Naive thymus-derived CD4-positive, alpha-beta T cell (primary cell): ENCODE measurements at places on chromosomes 12 and 14. TPM values are rescaled to one million over a fixed set of nuclear protein-coding genes. Genes with fewer than 3 reads are reported as not detected.

TMEM253 gene
- total RNA-seq = not detected

NR1H4 gene
- total RNA-seq = not detected

GRCh38 chr14:29216268-29217232 lies 450.0 kb downstream of the FOXG1 start:
- no peaks in the 10 kb centered on the region for H3K27me3 ChIP-seq
- H3K4me1 ChIP-seq = no peaks in the 10 kb centered on the region
- no peak overlapping the region for H3K27ac ChIP-seq
- no peak for DNase-seq

DNA sequence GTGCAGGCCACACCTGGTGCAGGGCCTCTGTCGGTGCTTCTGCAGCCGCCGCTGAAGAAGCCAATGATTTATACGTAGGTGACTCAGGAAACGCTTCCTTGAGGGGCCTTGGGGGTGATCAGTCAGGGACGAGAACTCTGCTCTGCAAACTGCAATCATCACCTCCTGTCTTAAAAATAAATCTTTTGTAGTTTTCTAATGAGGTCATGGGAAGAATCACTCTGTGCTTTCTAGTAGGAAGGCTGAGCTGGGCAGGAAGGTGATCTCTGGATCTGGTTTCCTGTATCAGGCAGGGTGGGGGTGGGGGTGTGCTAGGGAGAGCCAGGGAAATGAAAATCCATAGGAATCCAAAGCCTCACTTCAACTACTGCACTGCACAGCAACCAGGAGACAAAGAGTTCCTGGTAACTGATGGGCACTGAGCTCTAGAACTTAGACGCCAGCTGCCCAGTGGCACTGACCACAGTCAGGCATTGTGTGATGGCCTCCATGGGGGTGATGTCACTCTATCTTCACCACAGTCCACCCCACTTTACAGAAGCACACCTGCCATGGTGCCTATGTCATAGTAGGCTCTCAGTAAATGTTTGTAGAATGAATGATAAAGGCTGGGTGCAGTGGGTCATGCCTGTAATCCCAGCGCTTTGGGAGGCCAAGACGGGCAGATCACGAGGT lies 292.4 kb upstream of the PWP1 start:
- peak; percentile 56 for DNase-seq
- H3K27ac ChIP-seq = peak overlapping the region; percentile 5
- H3K4me1 ChIP-seq = peaks cover 47% of the 10 kb centered on the region
- no peaks in the 10 kb centered on the region for H3K27me3 ChIP-seq

GRCh38 chr12:105658389-105658788 lies 327.9 kb downstream of the C12orf75 start:
- H3K27me3 ChIP-seq = no peaks in the 10 kb centered on the region
- H3K4me3 ChIP-seq = no peak overlapping the region
- H3K4me1 ChIP-seq = no peaks in the 10 kb centered on the region
- H3K36me3 ChIP-seq = no peaks in the 10 kb centered on the region
- no peak for DNase-seq
- H3K27ac ChIP-seq = no peak overlapping the region

- no peak overlapping the region for H3K4me3 ChIP-seq
- DNase-seq = no peak
- no peaks in the 10 kb centered on the region for H3K27me3 ChIP-seq
- no peaks in the 10 kb centered on the region for H3K36me3 ChIP-seq
- H3K4me1 ChIP-seq = peaks cover 5% of the 10 kb centered on the region
Measured at GRCh38 chr12:12505544-12506495, 56.8 kb downstream of the DUSP16 start.

DNA sequence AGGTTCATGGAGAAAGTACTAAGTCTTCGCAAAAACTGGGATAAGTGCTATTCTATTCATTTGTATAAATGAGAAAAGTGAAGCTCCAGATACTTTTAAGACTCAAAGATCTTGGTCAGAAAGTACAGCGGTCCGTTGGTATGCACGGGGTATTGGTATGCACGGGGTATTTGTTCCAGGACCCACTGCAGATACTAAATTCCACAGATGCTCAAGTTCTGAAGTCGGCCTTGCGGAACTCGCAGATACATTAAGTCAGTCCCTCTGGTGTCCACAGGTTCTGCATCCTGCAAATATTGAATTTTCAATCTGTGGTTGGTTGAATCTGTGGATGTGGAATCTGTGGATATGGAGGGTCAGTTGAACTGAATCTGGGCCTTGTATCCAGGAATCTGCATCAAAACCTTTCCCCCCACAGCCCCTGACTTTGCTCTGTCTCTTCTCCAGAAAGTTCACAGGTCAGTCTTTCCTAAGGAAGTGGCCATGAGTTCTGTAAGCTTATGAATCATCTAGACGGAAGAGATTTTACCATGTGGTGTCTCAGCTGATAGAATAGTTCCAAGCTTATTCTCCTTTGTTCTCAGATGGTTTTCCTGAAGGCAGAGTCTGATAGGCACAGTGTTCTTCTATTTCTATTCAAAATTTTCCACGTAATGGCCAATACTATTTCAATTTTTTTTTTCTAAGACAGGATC lies 274.7 kb downstream of the NEDD1 start:
- H3K4me1 ChIP-seq = no peaks in the 10 kb centered on the region
- H3K4me3 ChIP-seq = no peak overlapping the region
- no peaks in the 10 kb centered on the region for H3K27me3 ChIP-seq
- H3K27ac ChIP-seq = no peak overlapping the region

DNA sequence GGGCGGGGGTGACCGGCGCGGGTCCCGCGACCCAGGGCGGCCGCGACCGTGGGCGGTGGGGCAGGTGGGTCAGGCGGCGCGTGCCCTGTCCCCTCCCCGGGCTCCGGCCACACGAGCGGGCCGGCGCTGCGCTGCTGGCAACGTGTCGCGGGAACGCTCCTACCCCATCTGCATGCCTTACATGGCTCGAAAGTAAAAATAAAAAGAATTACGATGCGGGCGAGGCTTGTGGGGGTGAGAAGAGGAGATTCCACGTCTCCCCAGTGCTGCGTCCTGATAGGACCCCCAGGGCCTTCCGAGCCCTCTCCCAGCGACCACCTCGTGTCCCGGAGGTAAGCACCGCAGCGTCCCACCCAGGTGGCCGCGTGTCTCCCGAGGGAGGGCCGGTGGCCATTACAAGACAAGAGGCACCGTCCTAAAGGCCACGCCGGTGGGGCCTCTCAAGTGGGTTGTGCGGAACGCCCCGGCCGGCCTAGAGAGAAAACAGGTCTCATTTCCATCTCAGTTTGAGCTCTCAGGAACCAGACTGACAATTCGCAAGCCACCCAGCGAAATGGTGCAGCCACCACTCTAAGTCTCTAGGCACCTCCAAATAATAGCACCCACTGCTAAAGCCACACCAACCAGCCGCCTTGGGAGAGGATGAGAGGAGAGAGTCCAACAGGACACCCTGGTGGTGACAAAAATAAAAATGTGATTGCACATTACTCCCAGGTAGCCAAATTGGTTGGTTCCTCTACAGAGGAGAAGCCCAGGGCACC lies 612 bp upstream of the FOXN3 start:
- H3K4me3 ChIP-seq = peak overlapping the region; percentile 68
- peaks cover 20% of the 10 kb centered on the region for H3K4me1 ChIP-seq
- H3K36me3 ChIP-seq = no peaks in the 10 kb centered on the region
- peak; percentile 54 for DNase-seq
- H3K27me3 ChIP-seq = no peaks in the 10 kb centered on the region

DNA sequence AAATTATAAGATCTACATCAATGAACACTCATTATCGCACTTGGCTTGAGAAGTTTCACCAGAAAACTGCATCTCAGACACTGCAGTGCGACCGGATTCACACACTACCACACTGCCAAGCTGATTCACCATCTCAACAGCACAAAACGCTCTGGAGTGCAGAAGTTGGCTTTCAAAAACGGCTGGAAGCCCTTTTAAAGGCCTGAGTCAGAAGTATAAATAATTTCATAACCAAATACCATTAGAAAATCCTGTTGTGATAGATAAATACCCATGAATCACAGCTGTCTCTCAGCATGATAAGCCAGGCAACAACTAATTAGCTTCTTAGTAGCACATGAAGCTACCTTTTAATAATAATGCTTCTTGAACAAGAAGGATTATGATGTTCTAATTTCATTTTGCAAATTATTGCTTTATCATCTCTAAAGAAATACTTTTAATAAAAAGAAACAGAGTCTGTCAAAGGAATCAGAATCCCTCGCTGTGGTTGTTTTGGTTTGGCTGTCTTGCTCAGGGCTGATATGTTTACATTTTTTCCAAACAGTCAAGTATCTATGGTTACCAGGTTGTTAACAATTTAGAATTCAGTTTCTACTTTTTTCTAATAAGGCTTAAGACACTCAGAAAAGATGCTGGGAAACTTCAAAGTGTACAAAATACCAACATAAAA lies 51.2 kb downstream of the SLC2A13 start:
- no peaks in the 10 kb centered on the region for H3K27me3 ChIP-seq
- H3K4me3 ChIP-seq = no peak overlapping the region
- no peak for DNase-seq
- H3K27ac ChIP-seq = no peak overlapping the region
- H3K4me1 ChIP-seq = no peaks in the 10 kb centered on the region

GRCh38 chr12:59403259-59403932 lies 192.4 kb upstream of the SLC16A7 start:
- H3K4me3 ChIP-seq = no peak overlapping the region
- no peaks in the 10 kb centered on the region for H3K27me3 ChIP-seq
- no peaks in the 10 kb centered on the region for H3K36me3 ChIP-seq
- peak; percentile 13 for DNase-seq

DNA sequence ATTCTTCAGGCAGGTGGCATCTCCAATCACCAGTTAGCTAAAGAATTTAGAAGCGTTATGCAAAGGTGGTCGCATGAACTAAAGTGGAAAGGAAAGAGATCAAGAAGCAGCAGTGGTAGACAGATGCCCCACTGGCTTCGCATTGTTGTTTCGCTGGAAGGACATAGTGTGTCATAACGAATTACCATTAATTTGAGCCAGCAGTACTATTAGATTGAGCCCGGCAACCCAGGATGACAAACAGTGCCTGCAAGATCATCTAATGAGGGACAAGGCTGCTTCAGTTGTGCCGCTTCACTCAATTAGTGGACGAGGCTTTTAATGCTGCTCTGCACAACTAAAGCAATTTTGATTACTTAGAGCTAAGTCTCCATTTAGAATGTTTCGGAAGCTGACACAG lies 274.5 kb upstream of the SOX5 start:
- no peaks in the 10 kb centered on the region for H3K4me1 ChIP-seq
- no peak overlapping the region for H3K4me3 ChIP-seq
- no peak overlapping the region for H3K27ac ChIP-seq
- no peaks in the 10 kb centered on the region for H3K36me3 ChIP-seq
- no peaks in the 10 kb centered on the region for H3K27me3 ChIP-seq

DNA sequence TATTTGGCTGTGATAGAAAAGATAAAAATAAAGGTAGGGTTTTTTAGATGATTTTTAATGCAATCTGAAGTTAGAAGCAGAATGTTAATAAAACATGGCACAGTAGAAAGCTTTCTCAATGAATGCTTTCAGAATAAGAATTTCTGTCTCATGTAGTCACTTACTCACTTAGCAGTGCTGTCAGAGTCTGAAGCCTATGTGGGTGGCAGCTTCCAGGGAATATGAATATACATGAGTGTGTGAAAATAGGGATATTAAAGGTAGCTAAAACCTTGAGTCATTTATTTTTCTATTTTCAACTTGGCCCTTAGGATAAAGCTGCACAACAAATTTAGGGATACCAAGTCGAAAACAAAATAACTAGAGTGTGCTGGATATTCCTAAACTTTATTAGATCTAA lies 427.9 kb downstream of the AEBP2 start:
- no peak for DNase-seq
- H3K4me3 ChIP-seq = no peak overlapping the region
- no peaks in the 10 kb centered on the region for H3K27me3 ChIP-seq
- no peak overlapping the region for H3K27ac ChIP-seq

DNA sequence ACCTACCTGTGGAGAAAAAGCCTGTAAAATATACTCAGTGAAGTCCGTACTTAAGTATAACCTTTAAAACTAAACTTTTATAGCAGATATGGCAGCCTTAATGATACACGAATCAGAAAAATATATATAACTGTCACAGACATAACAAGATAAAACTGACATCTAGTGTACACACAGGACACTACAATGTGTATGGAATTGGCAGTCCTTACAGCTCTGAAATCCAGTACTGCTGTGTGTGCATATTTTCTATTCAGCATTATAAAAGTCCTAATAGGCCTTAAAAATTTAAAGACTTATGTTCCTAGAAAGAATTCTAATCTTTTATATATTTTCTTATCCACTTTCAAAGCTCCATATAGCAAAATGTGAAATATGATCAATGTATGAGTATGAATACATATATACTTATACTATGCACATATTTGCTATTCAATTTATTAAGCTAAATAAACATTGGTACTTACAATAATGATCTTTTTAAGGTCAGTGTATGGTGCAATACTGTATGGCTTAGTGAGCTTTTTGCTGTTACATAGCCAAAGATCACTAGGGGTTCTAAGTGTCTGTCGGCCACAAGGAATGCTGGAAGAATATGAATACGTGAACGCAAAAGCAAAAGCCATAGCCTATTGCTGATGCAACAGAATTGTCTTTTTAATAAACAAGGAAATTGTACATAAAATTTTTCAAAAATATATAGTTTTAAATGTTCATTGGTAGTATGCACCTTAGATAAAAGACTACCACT lies 69.2 kb downstream of the C2CD5 start:
- no peaks in the 10 kb centered on the region for H3K4me1 ChIP-seq
- DNase-seq = no peak
- no peak overlapping the region for H3K27ac ChIP-seq
- no peak overlapping the region for H3K4me3 ChIP-seq
- no peaks in the 10 kb centered on the region for H3K27me3 ChIP-seq
- no peaks in the 10 kb centered on the region for H3K36me3 ChIP-seq

DNA sequence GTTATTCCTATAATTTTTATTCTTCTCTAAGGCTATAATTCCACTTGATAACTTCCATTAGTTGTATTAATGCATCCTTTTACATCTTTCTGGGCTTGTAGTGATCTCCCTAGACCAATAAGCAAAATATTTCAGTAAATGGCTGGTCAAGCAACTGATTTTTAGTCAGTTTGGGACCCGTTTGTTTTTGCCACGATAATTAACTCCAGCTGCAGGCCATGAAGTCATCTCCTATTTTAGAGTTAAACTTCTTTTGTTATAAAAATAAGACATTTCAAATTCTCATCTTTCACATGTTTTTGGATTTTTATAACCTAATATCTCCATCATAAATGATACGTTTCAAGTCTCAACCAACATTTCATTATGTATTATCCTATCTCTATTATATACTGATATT lies 49.4 kb downstream of the MAGOHB start:
- no peak for DNase-seq
- H3K4me3 ChIP-seq = no peak overlapping the region
- no peaks in the 10 kb centered on the region for H3K36me3 ChIP-seq
- H3K27me3 ChIP-seq = no peaks in the 10 kb centered on the region
- no peaks in the 10 kb centered on the region for H3K4me1 ChIP-seq
- H3K27ac ChIP-seq = no peak overlapping the region

DNA sequence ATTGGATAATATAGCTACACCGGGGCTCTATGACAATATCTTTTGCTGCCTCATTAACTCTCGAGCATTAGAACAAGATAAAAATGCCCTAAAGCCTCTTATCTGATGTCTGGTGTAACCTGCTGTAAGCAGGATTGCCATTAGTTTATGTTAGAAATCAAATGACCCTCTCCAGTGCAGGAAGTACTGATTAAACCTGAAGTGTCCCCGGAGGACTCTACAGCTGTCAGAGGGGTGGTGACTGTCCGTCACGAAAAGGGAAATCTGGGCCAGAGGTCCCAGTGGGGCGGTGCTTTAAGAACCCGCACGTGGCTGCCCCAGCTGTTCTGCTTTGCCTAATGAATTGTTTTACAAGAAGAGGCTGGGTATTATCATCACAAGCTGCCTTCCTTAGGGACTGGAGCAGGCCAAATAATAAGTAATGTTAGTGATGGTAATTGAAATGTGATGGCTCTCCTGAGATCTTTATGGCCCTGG lies 55.7 kb downstream of the LIN52 start:
- DNase-seq = no peak
- no peak overlapping the region for H3K27ac ChIP-seq
- no peaks in the 10 kb centered on the region for H3K27me3 ChIP-seq
- no peak overlapping the region for H3K4me3 ChIP-seq
